ENCODE measurements at places on chromosomes 3 and 15.

DNA sequence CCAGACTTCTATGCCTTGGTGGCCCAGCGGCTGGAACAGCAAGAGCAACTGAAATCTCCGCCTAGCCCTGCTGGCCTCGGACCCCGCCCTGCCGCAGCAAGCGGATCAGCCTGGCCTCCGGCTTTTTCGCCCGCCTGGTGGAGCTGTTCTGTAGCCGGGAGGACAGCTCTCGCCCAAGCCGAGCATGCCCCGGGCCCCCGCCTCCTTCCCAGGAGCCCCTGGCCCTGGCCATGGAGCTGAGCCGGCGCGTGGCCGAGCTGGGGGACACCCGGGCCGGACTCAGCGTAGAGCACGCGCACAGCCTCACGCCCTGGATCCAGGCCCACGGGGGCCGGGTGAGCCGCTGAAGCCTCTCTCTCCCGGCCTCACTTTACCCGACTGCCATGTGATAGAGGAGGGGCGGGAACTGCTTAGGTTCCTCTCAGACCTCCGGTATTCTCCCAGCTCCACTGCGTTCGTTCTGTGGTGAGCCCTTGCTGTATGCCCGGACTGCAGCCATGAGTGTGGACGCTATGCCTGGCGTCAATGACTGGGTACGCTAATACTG is 24.1 kb upstream of the MRPL3 start:
- peak; percentile 47 for DNase-seq

DNA sequence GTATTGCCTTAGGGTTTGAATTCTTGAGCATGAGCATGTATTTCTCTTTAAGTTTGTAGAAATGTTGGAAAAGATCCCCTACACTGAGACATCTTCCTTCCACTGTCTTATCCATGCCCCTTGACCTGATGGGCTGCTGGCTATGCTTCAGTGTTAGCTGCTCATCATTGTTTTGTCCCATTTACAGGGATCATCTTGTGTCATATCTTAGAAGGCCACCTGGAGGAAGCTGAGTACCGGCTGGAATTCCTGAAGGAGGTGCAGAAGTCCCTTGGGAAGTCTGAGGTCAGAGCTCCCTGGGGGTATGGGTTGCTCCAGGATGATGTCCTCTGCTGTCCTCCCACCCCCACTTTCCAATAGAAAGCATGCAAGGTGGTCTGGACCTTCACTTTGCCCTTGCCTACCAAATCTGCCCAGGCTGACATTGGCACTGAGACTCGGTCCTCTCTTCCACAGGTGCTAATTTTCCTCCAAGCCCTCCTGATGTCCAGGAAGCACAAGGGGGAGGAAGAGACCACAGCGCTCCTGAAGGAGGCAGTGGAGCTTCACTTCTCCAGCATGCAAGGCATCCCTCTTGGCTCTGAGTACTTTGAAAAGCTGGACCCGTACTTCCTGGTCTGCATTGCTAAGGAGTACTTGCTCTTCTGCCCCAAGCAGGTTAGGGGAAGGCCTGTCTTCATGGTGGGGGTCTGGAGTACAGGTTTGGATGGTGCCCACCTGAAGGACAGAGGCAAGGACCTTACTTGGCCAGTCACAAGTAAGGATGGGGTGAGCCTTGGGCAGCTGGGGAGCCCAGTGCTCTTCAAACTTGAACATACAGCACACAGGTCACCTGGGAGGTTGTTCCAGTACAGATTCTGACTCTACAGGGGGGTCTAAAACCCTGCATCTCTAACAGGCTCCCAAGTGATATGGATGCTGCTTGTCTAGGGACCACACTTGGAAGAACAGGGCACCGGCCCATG is 17.7 kb downstream of the TTC21A start:
- no peak for DNase-seq

GRCh38 chr3:114714237-114714636 is 420.4 kb downstream of the TIGIT start:
- no peak for DNase-seq

DNA sequence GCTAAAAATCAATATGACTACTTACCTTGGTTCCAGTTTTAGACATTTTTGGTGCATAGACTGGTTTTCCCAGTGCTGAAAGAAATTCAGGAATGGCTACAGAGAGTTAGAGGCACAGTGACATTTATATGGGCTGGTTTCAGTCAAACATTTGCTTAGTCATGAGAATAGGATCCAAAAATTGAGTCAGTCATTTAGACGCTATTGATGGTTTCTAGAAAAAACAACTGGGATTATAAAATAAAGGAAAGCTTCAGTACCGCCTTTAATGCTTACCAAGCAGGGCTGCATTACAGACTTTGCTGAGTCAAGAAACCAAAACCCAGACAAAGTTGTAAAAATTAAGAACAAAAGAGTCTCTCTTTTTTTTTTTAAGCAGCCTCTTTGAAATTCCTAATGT is at the start of gene CRYGS:
TSS of gene CRYGS (minus strand) at position 100 of the 400 bp plus-strand sequence. CDS start at position 46, 54 bp downstream.
- no peak for DNase-seq

- DNase-seq = no peak
Measured at GRCh38 chr3:152192936-152193672, 75.6 kb upstream of the MBNL1 start.

DNA sequence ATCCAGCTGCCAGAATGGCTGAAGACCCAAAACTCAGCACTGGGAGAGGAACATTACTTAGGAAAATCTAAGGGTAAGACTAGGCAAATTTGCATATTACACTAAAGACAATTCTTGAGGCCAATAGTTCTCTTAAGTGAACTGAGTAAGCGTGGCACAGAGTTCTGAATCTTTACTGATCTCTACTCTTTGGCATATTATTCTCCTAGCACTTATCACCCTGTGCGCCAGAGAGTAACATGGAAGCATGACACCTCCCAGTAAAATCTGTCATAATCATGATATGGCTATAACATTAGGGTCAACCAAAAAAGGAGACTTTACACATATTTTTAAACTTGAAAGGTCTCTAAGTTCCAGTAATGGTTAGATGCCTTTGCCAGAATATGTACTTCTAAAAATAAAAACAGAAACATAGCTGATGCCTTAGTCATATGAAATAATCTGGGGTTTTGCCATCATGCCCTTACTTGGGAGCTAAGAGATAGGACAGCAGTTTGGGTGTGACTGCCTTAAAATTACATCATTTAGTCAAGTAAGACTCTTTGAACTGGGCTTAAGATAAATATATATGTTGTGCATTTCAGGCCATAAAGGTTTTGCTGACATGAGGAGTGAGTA is 290.5 kb downstream of the PLCL2 start:
- no peak for DNase-seq

GRCh38 chr3:11626084-11626463 is 17.6 kb downstream of the VGLL4 start:
- DNase-seq = no peak

- no peak for DNase-seq
Measured at GRCh38 chr3:45940004-45940780, 3.1 kb upstream of the CXCR6 start.

- no peak for DNase-seq
Measured at GRCh38 chr3:71998995-71999673, 214.2 kb upstream of the PROK2 start.

GRCh38 chr15:82805994-82806406 is at the start of gene FSD2:
FSD2 (minus strand) TSS chr15:82806069; CDS start chr15:82787390, 18,679 bp downstream.
- no peak for DNase-seq

DNA sequence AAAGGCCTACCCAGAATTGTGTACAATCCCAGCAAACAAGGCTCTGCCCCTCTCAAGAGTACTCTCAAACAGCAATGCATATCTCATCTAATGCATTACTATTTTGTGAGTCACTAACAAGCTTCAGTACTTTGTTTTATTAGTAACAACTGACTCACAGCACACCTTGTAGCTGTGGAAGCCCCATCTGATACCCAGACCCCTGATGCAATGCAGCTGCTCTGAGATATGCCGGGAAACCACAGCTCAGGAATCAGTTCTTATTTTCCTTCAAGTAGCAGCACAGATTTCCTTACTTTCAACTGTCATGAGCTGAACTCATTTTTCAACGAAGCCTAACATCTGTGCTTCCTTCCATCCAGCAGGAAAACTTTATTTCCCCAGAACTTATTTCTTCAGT is 37.8 kb downstream of the CCNL1 start:
- DNase-seq = no peak

DNA sequence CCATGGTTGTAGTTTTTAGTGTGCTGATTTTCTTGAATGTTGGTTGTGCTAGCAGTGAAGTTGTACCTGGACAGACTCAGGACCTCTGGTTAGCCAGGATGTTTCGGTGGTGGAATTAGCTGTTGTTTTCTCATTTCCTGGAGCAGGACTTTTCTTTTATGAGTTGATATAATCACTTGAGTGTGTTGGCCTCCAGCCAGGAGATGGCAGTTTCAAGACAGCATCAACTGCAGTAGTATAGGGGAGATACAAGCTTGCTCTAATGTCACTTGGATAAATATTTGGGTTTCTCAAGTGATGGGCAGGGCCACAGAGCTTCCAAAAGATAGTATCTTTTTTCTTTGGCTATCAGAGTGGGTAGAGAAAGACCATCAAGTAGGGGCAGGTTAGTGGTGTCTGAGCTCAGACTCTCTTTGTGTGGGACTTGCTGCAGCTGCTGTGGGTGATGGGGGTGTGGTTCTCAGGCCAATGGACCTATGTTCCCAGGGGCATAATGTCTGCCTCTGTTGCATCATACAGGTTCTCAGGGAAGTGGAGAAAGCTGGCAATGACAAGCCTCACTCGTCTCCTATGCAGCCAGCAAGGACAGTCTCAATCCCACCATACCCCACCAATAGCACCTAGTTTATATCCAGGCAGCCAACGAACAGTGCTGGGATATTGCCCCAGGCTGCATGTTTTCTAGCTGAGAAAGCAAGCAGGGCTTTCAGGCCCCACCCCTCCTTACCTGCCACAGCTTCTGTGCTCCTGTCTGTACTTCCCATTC is 14.6 kb upstream of the OR5K2 start:
- DNase-seq = no peak

GRCh38 chr3:139020868-139021234 is at the start of gene PRR23B:
PRR23B (minus strand) TSS chr3:139020926; CDS start chr3:139020661, 265 bp downstream.
- DNase-seq = no peak

GRCh38 chr3:189355481-189356201 is 183.9 kb downstream of the TPRG1 start:
- no peak for DNase-seq

GRCh38 chr15:70863450-70864218 is 9.7 kb upstream of the LARP6 start:
- no peak for DNase-seq

DNA sequence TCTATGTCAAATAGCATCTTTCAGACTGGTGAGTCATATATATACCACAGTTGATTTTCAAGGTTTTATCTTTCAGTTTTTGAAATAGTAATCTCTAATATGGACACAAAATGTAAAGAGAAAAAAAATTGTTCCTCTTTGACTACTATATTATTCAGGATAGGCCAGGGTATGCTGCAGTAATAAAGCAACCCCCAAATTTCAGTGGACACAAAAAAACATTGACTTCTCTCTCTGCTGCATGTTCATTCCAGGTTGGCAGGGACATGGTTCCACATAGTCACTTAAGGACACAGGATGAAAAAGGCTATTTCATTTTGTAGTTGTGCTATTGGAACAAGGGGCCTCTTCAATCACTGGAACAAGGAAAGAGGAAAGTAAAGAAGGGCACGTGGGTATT is 28.6 kb downstream of the BMF start:
- DNase-seq = no peak

- DNase-seq = no peak
Measured at GRCh38 chr3:94414418-94414817, 351.6 kb downstream of the NSUN3 start.

GRCh38 chr3:150905339-150905738 is at the start of gene MINDY4B:
MINDY4B (minus strand) TSS chr3:150905439; CDS start chr3:150905439, 0 bp downstream.
- DNase-seq = no peak

DNA sequence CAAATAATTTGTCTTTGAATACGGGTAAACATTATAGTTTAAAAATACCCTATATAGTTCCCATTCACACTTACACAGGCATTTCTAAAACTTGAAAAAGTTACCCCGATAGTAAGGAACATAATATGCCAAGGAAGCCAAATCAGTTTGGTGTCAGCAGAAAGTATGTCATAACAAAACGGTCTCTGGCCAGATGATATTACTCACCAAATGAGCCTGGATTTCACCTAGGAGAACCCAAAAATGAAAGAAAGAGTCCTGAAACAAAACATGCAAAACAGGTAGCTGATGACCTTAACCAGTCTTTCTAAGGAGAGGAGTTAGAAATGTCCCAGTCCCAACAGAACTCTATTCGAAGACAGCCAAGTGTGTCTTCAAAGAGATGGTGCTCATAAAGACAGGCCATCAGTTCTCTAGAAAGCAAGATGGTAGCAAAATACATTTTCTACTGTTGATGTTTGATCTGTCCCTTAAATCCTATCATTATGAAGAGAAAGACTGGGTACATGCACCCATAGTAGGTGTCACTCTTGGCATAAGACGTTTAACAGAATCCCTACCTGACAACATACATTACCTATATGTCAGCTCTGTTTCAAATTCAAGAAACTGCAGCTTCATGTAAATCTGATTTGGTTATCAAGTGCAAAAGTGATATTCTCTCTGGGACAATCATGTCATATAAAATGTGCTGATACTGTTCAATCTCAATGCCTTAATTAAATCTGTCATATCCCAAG is 942.5 kb downstream of the ROBO1 start:
- no peak for DNase-seq

- no peak for DNase-seq
Measured at GRCh38 chr3:129689036-129689435, 82.6 kb upstream of the PLXND1 start.

GRCh38 chr3:177519588-177519987 is 322.3 kb upstream of the TBL1XR1 start:
- no peak for DNase-seq

GRCh38 chr3:138944654-138944928 is 2.3 kb downstream of the FOXL2 start:
- DNase-seq = no peak

DNA sequence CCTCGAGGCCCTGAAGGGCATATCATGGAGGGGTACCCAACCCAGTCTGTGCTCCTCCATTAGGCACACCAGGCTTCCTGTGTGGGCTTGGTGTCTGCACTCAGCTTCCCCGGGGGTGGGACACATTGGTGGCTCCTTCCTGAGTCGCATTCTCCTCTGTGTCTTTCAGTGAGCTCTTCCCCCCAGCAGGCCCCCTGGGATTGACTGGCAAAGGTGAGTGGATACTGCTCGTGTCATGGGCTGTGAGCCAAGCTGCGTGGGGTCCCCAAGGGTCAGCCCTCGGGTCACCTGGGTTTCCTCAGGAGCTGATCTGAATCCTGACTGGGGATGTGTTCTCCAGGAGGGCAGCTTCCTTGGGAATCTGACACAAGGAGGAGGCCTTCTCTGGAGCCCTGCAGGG is 231.0 kb downstream of the SNRPN start:
- DNase-seq = peak; percentile 24

DNA sequence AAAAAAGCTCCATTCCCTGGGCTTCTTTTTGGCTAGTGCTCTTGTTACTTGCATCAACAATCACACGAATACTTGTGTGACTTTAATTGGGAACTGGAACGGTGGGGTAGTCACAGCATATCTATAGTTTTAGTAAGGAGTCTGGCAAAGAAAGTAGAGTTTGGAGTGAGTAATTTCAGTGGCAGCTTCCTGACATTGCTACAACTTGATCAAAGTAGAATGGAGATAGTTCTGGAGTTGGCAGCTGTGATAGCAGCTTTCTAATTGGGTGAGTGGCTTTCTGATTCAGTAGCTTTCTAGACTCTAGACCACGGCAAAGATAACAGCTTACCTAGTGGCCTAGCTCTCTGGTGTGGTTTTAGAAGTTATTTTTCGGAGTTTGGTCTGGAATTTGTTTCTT is 475.0 kb downstream of the TUSC7 start:
- DNase-seq = no peak

Data from pancreas (tissue), 10 donors.